ENCODE measurements at places on chromosomes 3 and 15. TPM values are rescaled to one million over a fixed set of nuclear protein-coding genes. Genes with fewer than 3 reads are reported as not detected.

GRCh38 chr3:53731934-53732624 lies 114.1 kb downstream of the CHDH start:
- no peak for DNase-seq

DNA sequence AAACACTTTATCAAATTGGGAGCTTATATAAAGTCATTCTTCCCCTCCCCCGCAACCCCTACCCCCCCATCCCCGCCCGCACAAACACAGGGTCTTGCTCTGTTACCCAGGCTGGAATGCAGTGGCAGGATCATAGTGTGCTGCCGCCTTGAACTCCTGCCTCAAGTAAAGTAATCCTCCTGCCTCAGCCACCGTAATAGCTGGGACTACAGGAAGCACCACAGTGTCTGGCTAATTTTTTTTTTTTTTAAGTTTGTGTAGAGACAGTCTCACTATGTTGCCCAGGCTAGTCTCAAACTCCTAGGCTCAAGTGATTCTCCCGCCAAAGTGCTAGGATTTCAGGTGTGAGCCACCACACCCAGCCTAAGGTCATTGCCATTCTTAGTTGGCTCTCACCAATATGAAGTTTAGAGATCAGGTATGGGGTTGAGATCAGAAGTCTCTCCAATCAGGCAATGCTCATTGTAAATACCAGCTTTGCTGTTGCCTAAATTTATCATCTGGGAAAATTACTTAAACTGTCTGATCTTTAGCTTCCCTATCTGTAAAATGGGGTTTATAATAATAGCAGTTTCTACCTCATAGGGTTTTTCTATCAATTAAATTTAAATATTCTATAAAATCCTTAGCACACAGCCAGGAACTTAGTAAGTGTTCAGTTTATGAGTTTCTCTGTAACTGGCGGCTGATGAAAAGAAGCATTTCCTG lies 60.3 kb downstream of the TGFBR2 start:
- peak; percentile 40 for DNase-seq

Gene ADAMTSL3
- 15.1 TPM for total RNA-seq

DNA sequence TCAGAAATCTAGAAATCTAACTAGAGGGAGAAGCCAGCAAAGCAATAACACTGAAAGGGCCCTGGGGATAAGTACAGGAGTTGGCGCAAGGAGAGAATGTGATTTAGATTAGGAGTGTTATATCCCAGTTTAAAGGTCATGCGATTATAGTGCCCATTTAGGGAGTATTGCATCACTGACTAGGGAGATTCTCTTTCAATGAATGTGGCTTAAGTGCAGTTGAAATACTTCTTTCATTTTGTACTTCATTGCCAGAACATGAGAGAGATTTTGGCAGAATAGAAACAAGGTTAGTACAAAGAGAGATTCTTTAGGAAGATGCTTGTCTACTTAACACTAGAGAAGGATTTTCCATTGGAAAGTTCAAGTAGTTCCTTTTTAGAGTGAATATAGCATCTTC lies 13.9 kb downstream of the ROBO2 start:
- DNase-seq = no peak

Gene IQCF5
- total RNA-seq = not detected

GRCh38 chr3:138356730-138357405 lies 8.5 kb downstream of the MRAS start:
- DNase-seq = no peak

GRCh38 chr15:86300390-86301125 lies 220.9 kb downstream of the AGBL1 start:
- DNase-seq = no peak

DNA sequence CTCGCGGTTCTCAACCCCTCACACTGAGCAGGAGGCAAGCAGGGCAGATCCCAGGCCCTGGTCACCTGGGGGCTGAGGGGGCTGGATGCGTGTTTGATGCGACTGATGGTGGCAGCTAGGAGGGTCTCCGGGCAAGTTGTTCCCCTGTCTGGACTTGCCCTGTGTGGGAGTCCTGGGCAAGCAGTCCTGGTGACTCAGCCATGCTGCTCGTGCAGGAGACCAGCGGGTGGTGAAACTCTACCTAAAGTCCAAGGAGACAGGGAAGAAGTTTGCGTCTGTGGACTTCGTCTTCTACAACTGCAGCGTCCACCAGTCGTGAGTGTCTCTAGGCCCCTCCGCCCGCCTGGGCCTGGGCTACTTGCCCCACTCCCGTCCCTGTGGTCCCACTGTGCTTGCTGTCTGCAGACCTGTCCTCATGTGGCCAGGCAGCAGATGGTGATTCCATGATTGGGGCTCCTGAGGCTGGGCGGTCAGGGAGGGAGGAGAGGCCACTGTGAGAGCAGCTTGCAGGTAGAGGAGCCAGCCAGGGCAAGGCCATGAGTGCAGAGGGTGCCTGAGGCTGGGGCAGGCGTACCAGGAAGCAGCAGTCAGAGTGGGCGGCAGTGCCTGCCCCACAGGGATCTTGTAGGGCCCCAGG lies 23.1 kb downstream of the PLXNA1 start:
- DNase-seq = no peak

- DNase-seq = no peak
Observed at GRCh38 chr3:55489798-55490132, 2.7 kb upstream of the WNT5A start.

- DNase-seq = no peak
Observed at GRCh38 chr3:32037932-32038267, 56.4 kb downstream of the ZNF860 start.

DNA sequence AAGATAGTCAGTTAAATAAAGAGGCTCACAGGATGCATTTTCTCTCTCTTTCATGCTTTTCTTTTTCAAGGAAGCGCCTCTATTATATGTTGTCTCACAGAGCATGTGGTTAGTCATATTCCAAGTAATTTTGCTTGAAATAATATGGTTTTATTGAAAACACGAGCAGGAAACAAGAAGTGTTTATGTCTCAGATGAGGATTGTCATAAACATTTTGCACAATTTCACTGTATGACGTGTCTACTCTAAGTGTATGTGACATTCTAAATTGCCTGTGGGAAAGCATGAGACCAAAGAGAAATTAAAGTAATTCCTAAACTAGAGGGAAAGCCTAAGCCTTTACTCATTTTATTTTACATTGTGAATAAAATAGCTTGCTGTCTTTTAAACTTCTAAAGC lies 818.6 kb downstream of the EPHA3 start:
- no peak for DNase-seq

Gene EPHA3
- total RNA-seq = 0.14 TPM

- no peak for DNase-seq
Observed at GRCh38 chr15:42163947-42164550, 7.6 kb upstream of the PLA2G4F start.

Gene ISLR
- 0.17 TPM for total RNA-seq

GRCh38 chr3:143119974-143120715 lies 574 bp downstream of the CHST2 start:
- peak; percentile 25 for DNase-seq

- no peak for DNase-seq
Observed at GRCh38 chr3:53577506-53577905, 83.1 kb downstream of the CACNA1D start.

- DNase-seq = no peak
Observed at GRCh38 chr15:35496585-35496984, 49.4 kb downstream of the DPH6 start.

Gene ACKR4
- 0.85 TPM for total RNA-seq

DNA sequence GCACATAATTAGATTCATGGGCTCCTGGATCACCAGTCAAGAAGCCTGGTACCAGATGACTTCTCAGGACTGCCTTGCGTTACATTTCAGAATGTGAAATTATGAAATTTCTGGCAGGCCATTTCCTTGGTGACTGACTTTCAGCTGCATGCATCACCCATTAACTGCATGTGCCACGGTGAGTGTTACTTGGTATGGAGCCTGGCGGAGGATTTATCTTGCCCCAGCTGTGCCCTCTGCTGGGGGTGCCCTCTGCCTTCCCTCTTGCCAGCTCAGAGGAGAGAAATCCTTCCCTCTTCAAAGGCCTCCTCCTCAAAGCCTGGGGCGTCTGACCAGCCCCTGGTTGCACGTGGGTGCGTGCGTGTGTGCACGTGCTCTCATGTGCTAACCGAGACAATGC lies 57.7 kb upstream of the CTSH start:
- DNase-seq = no peak

DNA sequence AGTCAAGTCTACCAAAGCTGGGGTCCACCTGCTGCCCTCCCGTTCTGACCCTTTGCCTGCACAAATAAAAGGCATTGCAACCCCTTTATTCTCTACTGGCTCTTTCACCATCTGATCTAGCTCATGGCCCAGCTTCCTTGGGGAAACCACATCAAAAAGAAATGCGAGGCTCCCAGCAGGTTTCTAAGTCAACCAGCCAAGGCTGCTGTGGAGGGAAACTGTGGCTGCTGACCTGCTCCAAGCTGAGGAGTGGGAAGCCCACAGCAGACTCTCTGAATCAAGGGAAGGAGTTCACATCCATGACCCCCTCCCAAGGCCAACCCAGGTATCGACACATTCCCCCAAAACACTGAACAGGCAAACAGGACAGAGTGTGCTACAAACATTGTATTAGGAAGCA lies 25.2 kb upstream of the SLCO2A1 start:
- DNase-seq = no peak

- DNase-seq = peak; percentile 21
Observed at GRCh38 chr3:39879581-39879980, 70.2 kb downstream of the MYRIP start.

DNA sequence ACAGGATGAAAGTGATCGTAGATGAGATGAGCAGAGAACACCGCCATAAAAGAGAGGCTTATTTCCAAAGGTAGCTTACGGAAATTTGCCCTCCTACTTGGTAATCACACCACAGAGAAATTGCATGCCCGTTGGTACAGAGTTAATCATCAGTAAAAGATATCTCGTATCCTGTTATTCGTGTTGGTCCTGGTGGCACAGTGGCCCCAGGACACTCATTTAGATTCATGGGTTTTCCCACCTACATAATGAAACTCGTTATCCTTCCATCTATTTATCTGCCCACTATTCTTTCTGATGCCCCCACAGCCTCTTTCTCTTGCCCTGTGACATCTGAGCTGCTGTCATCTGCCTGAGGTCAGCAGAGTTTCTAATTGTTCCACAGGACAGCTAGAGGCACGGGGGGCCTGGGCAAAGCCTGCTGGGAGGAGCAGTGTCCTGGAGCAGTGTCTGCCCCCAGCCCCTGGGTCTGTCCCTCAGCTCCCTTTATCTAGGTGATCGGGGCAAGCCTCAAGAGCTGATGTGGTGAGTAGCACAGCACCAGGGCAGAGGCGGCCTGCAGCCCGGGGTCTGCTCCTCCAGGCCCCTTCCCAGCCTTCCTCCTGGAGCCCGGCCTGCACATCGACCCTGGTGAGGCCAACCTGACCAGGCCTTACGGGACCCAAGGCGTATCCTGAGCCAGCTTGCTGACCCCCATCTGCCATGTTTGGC lies 42.2 kb downstream of the PXYLP1 start:
- DNase-seq = no peak

DNA sequence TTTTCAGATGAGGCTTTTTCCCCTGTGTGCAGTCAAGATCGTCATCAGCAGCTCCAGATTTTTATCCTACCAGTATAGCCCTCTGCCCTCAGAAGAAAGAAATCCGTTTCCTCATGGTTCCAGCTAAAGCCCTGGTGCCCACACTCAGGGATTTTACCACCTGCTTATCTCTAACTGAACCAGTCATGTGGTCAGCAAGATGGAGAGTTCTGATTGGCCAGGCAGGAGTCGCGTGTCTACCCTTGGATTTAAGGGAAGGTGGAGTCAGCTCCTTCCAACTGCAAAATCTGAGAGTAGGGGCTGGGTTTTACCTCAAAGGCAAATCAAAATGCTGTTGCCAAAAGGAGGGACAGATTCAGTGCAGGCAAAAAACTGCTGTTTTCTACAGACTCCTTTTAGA lies 135.3 kb downstream of the LRTM1 start:
- no peak for DNase-seq

Gene C3orf85
- total RNA-seq = not detected

Gene SERINC4
- total RNA-seq = not detected

- peak; percentile 96 for DNase-seq
Observed at GRCh38 chr15:96273317-96274086, 57.0 kb upstream of the NR2F2 start.

Gene SLC6A20
- not detected for total RNA-seq

DNA sequence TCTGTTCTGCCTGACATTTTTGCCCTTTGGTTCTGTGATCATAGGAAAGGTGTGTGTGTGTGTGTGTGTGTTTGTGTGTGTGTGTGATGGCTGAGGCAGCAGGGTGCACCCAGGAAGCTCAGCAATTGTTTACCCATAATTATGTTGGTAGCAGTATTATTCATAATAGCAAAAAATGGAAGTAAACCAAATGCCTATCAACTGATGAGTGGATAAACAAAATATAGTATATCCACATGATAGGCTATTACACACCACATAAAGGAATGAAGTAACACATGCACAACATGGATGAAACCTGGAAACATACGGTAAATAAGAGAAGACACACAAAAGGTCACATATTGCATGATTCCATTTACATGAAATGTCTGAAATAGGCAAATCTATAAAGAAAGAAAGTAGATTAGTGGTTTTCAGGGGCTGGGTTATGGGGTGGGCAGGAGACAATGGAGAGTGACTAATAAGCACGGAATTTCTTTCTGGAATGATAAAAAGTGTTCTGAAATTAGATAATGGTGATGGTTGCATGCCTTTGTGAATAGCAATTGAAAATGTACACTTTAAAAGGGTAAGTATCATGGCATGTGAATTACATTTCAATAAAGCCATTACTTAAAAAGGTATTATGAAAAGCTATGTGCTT lies 167.2 kb downstream of the POLR2M start:
- DNase-seq = peak; percentile 64

DNA sequence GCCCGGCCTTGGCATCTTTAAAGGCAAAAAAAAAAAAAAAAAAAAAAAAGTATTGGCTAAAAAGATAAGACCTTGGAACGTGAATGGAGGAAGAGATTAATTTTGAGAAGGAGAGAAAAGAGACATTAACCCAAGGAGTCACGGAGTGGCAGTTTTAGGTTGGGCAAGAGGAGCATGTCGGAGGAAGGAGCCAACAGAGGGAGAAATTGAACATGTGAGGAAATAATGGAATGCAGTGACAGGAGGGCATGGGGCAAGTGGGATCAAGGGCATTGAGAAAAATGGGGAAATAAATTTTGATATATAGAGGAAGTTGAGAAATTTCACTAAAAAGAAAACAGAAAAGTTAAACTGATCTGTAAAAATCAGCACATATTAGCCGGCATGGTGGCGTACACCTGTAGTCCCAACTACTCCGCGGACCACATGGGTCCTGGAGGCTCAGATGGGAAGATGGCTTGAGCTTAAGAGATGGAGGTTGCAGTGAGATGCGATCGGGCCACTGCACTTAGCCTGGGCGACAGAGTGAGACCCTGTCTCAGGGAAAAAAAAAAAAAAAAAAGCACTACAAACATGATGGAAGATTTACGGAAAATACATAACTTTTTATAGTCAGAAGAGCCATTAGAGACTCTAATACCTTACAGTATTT lies 1.2 kb downstream of the HAUS2 start:
- no peak for DNase-seq

GRCh38 chr3:40848421-40848820 lies 323.7 kb downstream of the ZNF621 start:
- DNase-seq = no peak

DNA sequence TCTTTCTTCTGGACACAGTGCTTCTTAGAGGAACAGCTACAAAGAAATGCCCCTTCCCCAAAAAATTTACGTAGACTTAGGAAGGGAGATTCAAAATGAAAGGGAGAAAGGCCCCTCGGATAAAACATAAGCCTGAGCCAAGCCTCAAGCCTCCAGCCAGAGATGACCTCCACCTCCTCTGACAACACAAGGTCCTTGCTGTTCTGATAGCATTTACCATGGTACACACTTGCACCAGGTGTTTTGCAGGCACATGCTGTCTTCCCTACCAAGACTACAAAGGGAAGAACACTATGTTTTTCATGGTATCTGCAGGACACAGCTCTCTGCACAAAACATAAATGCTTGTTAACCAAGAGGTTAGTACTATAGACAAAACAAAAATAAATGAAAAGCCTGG lies 27.8 kb downstream of the RYK start:
- no peak for DNase-seq

- DNase-seq = peak; percentile 43
Observed at GRCh38 chr15:60395276-60396011, 2.3 kb downstream of the ANXA2 start.
